Smooth muscle cell of the brain vasculature (primary cell): ENCODE measurements at places on chromosomes 3 and 15.

- DNase-seq, result no peak
These were observed 21.7 kb upstream of the EPHB3 start for GRCh38 chr3:184539801-184540435.

GRCh38 chr3:141830508-141830907 is 45.9 kb upstream of the ATP1B3 start:
- no peak for DNase-seq

GRCh38 chr3:124731760-124732159 is 1.5 kb downstream of the UMPS start:
- DNase-seq, result no peak

DNA sequence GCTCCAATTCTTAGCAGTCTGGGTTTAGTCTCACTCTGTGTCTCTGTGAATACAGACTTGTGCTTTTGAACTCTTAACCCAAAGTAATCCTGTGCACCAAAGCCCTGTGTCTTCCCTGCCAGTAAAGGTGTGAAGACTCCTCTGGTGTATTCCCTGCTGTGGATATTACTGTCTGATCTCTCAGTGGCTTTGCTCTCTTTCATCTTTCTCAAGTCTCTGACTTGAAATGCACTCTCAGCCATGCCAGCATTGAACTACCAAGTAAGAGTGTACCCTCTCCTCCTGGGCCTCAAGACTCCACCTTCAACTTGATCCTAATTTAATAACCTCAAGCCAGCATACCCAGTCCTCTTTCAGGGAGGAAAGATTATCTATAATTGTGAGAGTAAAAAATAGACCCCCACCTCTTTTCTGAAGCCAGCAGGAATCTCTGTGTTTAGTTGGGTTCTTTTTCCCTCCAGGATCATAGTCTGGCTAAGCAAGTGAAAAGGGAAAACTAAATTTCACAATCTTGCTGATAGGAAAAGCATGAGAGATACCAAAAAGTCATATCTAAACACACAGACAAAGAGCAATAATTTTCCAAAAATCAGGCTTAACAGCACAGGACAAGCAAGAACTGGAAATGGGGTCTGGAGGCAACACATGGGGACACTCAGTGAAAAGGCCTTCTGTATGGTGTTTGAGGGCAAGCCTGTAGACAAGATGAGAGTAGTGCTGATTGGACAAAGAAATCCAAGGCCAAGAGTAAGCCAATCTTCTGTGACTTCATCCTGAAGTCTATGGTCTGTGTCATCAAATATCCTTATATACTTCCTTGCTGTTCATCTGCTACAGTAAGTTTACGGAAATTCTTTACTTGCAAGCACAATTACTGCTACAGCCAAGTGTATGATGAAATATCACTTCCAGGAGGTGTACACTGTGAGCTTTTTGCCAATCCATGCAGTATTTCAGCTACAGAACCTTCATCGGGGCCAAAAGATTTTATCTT is 296.1 kb upstream of the TGFBR2 start:
- DNase-seq, result no peak
